ENCODE measurements at places on chromosomes 2 and 18. TPM values are rescaled to one million over a fixed set of nuclear protein-coding genes. Genes with fewer than 3 reads are reported as not detected.

DNA sequence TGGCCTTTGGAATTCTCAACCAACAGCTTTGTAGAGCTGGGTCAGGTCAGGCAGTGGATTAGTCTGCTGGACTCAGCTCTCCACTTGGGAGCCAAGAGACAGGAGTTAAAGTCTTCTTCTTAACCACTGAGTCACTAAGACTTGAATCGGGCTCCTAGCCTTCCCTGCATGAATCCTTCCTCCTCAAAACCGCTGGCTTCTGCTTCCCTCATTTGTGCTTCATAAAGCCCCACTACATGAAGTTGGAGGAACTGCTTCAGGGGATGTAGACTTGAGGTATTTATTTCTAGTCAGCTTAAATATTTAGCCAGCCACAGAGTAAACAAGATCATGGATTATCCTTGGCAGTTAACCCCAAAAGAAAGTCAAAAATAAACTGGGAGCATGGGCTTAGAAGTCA lies 536.3 kb upstream of the TNP1 start:
- DNase-seq: no peak

- no peak for DNase-seq
Measured at GRCh38 chr2:240189686-240190085, 49.2 kb upstream of the OTOS start.

DNA sequence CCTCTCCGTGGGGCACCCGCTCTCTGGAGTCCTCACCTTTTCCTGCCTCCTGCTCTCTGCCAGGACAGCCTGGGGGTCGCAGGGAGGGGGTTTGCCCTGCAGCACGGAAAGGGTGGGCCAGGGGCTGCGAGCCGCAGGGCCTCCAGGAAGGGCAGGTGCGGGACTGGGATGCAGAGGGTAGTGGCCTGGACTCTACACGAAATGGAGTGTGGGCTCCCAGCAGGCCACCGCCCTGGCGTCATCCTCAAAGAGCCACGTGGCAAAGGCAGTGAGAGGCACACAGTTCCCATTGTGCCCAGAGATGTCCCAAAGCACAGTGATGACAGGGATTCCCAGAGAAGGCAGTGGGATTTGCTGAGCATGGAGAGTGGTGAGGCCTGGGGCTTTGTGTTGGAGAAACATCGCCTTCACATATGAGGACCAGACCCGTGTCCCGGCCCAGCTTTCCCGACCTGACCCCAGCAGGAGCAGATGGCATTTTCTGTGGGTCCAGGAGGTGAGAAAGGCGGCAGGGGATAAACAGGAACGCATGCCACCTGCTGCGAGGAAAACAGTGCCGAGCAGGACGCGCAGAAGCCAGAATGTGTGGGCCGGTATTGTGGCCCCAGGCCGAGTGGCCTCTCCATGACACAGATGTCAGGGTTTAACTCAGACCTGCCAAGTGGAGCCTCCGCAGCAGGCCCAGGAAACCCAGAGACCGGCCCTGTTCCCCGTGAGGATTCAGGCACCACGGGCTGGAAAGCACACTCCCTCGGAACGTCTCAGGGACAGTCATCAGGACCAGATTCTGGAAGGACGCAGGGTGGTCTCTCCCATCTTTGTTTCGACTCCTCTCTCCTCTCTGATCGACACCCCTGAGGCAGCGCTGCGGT lies 855.5 kb upstream of the SALL3 start:
- DNase-seq: no peak

The FAM228B gene
- 3.6 TPM for total RNA-seq

The SP140L gene
- total RNA-seq: 44.7 TPM

DNA sequence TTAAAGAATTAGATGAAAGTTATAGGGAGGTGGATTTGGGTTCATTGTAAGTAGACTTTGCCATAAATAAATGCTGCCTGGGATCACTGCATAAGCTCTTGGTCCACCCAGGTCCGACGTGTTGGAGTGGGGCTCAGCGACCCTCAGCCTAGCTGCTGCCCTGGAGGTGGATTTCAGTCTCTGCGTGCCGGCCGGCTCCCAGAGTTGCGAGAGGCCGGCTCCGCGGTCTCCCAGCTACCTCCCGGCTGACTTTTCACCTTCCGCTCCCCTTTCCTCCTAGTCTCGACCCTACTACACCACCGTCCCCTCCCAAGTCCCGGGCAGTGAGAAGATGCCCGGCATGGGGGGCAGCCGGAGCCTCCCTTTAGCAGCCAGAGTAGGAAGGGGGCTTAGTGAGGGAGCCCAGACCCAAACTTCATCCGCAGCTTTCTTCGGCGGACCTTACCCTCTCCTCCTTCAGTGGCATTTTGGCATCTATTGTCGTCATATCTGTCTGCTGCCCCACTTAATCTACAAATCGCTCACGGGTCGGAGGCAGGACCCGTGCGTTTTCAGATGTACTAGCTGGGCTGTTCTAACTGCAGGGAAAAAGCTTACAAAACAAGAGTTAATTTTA lies 8.1 kb downstream of the EMX1 start:
- no peak for DNase-seq

GRCh38 chr2:1479346-1479745 lies 66.1 kb downstream of the TPO start:
- DNase-seq: no peak

DNA sequence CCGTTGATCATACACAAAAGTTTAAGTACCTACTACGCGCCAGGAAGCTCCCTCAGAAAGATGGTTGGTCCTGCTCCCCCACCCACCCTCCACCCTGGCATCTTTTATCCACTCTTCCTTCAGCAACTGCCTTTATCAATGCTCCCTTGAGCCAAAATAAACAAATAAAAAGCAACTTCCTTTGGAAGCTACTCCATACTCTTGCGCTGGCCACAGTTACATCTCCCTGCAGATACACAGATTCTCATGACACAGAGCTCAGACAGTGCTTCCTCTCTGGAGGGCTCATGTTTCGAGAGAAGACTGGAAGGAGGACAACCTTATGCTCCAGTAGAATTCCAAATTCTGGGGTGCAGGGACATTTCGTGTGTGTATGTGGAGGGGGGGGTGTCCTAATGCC lies 3.8 kb upstream of the STEAP3 start:
- DNase-seq: no peak

GRCh38 chr2:101889460-101890098 lies 102.2 kb upstream of the IL1R2 start:
- no peak for DNase-seq

The UBE2F gene
- total RNA-seq: 43.4 TPM

The CIB4 gene
- not detected for total RNA-seq

Data from activated naive CD4-positive, alpha-beta T cell treated with anti-CD3 and anti-CD28 coated beads for 36 hours (primary cell).